Hindlimb muscle (tissue), 1 donor: ENCODE measurements at places on chromosomes 11 and 22.
A peak's percentile ranks its signal among the peaks of the same experiment; 100 is the strongest.

DNA sequence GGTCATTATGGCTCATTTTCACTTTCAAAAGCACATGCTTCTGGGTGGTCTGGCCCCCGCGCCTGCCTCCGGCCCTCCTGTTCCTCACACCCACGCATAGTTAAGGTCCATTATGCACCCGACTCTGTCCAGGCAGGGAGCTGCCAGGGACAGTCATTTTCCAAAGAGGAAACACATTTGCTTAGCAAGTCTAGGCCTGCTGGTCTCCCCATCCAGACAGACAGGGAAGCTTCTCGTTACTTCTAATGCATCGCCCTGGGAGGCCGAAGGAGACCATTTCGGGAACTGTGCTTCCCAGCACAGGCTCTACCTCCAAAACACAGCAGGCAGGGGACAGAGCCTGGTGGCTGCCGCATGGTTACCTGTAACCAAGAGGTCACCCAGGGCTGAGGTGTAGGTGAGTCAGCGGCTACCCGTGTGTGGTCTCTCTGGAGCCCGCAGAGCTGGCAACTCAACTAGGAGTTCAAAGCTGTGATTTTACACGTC, 87.1 kb upstream of the SHANK2 start:
- no peak for DNase-seq

DNA sequence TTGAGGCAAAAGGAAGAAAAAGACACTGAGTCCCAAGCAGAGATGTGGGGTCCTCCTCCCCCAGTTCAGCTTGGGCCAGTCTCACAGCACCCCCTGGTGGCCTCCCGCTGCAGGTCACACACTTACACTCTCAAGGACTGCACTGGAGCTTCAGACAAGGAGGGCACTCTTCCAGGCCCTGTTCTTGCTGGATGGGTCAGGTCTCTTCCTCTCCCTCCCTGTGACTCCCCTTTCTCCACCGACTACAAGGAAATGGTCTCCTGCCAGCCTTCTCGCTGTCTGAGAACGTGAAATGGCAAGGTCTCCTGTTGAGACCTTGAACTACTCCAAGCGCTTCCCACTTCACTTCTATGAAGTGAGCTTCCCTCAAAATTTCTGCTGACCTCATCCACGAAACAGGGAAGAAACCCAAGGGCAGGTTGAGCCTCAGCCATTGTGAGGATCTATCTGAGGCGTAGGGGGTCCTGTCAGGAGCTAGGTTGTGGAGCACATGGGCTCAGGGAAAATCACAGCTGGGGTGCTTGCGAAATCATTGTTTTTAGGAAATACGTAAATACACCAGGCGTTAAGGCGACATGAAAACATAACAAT, 11.2 kb upstream of the IGLL1 start:
- peak; percentile 49 for DNase-seq

GRCh38 chr11:94635072-94635471, 67.9 kb downstream of the PIWIL4 start:
- no peak for DNase-seq

DNA sequence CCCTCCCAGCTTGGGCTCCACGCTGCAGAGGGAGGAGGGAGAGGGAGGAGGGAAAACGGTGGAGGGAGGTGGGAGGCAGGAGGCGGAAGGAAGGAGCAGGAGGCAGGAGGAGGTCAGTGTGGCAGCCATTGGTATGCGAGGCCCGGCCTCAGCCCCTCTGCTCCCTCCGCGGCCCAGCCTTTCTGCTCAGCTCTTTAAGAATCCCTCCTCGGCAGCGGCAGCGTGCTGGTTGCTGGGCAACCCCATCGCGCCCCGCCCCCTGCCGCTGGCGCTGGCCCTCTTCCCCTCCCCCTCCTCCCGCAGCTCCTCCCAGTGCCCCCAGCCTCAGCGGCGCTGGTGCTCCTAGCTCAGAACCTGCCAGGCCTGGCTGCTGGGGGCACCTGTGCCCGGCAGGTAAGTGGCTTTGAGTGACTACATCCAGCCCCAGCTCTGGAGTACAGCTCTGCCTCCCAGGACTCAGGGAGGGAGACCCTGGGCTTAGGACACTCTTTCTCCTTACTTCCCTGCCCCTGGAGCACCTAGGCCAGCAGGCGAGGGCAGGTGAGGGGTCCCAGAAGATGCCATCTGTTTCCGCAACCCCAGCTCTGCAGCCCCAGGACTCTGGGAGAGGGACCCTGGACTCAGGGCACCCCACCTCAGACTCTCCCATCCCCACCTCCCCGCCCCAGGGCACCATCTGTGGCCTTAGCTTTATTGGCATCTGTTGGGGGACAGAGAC, 7.2 kb upstream of the FLRT1 start:
- no peak for DNase-seq

GRCh38 chr22:37203354-37204044, 8.8 kb downstream of the SSTR3 start:
- DNase-seq: no peak

DNA sequence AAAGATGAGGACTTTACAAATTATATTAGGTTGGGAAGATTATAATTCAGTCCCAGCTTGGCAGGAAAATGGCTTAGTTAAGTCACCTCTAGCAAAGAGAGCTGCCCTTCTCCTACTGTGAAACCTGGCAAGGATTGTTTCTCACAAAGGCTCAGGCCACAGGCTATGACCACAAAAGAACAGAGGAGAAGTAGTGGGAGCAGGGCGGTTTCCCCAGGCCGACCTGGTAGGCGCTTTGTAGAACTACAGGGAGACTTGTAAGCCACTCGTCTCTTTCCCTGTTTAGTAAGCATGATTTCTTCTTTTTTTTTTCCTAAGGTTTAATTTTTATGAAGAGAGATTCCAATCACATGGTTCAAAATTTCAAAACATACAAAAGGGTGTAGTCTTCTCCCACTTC, 4.6 kb downstream of the SNAP29 start:
- DNase-seq: no peak

DNA sequence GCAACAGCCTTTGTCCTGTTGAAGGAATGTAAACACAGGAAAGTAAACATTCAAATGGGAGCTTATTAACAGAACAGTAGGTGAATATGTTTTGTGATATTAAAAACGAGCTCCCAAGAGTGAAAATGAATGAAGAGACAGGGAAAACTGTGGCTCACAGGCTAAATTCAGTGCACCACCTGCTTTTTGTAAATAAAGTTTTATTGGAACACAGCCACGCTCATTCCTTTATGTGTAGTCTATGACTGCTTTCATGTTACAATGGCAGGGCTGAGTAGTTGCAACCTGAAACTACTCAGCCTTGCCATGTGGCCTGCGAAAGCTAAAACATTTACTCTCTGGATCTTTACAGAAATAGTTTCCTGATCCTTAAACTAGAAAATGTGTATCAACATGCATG, 136.9 kb downstream of the MYO18B start:
- no peak for DNase-seq

- peak; percentile 90 for DNase-seq
These were observed 23.9 kb upstream of the SCGB1A1 start for GRCh38 chr11:62394825-62395538.

DNA sequence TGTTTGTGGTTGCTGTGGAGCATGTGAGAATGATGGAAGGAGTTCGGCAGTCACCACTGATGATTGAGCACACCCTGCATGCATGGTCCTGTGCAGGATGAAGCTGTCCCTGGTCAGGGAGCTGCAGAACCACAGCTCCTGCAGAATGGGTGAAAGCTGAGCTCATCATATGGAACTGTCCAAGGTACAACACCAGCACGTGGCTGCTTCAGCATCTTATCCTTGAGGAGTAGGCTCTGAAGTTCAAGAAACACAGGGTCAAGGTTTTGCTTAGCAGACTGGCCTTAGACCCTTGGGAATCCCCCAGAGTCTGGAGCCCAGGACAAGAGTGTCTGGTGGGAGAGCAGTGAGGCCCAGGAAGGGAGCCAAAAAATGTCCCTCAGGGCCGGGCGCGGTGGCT, 182.4 kb upstream of the LARGE1 start:
- DNase-seq: no peak

DNA sequence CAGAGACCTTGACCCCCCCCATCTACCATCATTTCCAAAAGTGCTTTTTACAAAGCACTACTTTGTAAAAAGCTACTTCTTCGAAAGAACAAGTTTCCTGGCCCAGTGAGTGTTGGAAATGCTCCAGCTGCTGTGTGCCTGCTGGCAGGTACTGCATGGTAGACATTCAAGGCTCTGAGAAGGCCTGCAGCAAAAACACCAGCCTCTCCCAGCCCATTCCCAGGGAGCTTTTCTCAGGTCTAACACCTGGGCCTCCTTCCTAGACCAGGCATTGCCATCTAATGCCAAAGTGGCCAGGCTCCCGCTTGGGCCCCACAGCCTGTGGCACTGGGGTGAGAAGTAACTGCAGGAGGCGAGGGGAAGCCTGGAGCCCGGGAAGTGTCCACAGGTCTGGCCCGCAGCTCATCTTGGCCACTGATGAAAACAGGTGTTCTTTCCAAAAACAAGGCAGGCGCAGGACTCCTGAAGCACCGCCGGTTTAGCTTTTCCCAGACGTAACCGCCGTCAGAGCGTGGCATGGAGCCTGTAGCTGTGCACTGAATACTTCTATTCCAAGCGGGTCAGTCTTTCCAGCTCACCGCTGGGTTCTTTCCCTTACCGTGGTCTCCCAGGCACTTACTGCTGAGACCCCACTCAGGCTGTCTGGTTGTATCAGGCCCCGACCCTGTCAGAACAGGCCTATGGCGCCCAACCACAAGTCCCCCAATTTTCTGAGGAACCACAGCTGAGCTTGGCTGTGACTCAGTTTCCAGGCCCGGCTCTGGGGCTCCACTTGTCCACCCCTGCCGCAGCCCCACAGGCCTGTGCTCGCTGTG, 1.2 kb upstream of the TCIRG1 start:
- no peak for DNase-seq

GRCh38 chr11:107769189-107769588, 57.3 kb upstream of the SLN start:
- DNase-seq: no peak

GRCh38 chr11:3015796-3016195, 23.7 kb upstream of the NAP1L4 start:
- DNase-seq: no peak

GRCh38 chr22:48037618-48038017, 1275.2 kb downstream of the TBC1D22A start:
- no peak for DNase-seq

DNA sequence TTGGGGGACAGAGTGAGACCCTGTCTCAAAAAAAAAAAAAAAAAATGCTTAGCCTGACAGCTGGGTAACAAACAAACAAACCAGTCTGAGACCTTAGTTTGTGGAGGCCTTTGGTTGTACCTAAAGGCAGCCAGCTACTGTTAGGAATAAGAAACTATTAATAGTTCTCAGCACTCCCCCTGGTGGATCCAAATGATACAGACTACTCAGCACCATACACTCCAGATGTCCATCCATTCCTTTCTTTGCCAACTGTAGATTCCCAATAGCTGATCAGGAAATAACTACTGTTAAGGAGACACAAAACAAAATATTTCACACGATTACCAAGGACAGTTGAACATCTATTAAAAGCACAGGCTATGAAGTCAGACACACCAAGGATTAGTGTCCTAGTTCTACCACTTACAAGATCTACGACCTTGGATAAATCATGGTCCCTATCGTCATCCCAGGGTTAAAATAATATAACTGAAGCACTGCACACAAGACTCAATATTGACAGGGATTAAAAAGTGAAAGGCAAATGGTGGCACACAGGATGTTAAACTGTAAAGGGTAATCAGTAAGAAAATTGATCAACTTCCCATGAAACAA, 17.2 kb downstream of the CLDN25 start:
- DNase-seq: no peak

DNA sequence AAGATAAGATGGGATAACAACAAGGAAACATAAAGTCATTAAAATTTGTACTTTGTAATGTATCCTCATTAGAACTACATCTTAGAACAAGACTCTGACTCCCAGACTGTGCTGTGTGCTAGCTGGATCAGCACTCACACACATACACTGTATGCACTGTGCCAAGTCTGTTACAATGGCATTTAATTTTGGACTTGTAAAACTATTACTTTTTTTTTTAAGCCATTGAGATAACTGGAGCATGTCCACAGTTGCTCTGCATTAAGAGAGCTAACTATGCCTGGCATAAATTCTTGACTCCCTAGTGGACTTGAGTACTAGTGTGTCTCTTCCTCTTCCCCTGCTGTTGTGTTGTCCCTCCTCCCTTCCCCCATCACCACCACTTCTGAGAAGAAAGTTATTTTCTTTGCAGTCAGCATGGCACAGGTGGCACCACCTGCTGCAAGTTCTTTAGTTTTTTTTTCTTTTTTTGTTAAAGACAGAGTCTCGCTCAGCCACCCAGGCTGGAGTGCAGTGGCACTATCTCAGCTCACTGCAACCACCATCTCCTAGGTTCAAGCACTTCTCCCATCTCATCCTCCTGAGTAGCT, 268.6 kb downstream of the TMEM135 start:
- DNase-seq: no peak

GRCh38 chr11:35150454-35150853, 11.5 kb downstream of the CD44 start:
- no peak for DNase-seq
